ENCODE measurements at places on chromosomes 5 and 9.

- no peak for DNase-seq
Measured at GRCh38 chr5:11385901-11386293, 518.3 kb downstream of the CTNND2 start.

DNA sequence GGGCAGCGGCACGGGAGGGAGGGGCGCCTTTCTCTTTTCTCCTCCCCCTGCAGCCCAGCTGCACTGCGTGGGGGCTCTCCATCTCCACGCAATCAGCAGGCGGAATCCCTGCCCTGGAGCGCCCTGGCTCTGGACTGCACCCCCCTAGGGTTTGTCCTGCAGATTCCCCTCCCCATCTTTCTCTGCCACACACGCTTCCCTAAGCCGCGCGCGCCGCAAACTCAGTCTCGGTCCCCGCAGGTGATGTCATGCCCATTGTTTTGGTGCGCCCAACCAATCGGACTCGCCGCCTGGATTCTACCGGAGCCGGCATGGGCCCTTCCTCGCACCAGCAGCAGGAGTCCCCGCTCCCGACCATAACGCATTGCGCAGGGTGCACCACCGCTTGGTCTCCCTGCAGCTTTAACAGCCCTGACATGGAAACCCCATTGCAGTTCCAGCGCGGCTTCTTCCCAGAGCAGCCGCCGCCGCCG, at the start of gene KCNN2:
KCNN2 (plus strand) TSS at position 347 of the 473 bp plus-strand sequence; CDS start at position 417, 70 bp downstream.
- DNase-seq, result peak; percentile 93

DNA sequence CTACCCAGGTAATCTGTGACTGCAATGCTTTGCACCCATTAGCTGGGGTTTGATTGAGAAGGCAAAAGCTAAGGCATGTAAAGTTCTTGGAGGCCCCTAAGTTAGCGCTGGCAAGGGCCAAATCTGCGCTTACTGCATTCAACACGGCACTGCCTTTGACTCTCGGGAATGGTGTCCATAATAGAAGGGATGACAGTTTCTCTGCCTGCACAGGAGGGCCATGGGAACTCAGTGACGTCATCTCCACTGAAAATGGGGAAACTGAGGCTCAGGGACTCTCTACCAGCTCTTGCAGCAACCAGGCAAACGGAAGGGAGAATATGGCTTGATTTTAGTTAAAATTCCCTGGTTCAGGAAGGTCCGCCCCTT, 487 bp downstream of the SPATA24 start:
- DNase-seq, result no peak

DNA sequence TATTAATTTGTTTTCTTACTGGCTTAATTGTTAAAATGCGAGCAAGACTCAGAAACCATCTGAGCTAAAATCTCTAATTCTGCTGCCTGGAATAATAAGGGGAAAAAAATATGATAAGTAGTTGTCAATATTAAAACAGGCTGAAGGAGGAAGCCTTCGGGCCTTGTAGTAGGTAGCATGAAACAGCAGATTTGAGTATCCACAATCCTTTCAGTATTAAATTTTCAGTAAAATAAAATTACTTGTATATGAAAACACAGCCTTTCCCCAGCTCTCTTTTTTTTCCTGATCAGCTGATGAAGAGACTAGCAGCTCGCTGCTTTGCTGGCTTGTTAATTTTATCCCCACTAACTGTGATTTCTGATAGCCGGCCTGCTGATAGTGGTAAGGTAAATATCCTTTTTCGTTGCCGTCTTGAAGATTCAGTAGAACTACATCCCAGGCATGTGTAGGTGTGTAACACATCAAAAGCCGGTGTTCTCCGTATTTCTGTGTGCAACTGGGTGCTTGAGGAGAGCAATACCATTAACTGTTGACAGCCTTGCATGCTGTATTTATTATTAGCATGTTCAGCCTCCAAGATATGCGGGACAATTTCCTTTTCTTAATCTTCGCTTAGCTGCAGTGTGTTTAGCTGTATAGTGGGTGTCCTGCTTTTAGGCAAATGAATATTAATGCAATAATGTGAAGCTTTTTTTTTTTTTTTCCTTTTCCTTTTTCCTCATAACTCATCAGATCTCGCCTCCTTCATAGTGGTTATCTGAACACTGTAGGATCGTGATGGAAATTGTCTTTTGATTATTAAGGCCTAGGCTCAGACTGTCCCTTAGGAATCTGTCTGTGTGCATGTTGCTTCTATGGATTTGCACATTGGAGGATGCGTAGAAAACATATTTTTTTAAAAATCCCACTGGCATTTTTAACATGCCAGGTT, 144.6 kb downstream of the SMARCA2 start:
- no peak for DNase-seq

DNA sequence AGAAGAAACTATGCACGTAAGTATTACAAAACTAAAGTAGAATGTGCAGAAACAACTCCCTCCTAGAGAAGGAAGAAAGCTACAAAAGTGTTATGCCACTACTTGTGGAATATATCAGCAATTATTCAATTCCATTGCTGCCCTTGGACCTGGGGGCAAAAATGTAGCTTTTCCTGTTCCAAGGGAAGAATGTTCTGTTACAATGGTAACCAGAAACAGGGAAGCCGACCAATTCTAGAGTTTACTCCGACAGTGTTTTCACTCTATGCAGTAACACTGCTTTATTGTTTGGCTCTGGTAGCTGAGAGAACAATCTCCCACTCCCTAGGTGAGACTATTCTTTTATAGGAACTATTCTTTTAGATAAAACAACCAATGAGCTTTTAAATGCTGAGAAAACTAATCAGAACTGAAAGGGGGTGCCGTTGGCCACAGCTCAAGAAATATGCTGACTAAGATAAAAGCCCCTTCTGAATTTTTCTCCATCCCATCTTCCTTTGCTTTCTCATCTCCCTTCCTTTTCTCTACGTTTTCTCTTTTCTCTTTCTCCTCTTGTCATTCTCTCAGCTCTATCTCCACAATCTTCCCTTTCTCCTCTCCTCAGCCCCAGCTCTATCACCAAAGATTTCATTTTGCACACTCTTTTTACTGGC, 54.1 kb downstream of the SLC1A3 start:
- DNase-seq, result no peak

- DNase-seq, result peak; percentile 90
Measured at GRCh38 chr9:131677444-131678180, 62.3 kb downstream of the RAPGEF1 start.

DNA sequence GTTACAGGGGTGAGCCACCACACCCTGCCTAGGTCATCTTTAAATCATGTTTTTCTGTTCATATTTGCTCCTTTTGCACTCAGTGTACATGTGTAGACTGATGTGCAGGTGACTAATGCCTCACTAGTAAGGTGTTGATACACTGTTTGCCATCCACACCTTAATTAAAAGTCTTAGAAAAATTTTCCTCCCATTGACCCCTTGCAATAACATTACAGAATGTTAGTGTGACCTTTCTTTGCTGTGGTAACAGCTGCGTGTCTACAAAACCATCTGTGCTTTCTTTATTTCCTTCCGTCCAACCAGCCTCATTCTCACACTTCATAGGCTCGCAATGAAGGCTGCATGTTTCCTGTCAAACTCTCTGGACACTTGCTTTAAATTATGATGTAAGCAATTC, 6.6 kb upstream of the CEMIP2 start:
- DNase-seq, result no peak

DNA sequence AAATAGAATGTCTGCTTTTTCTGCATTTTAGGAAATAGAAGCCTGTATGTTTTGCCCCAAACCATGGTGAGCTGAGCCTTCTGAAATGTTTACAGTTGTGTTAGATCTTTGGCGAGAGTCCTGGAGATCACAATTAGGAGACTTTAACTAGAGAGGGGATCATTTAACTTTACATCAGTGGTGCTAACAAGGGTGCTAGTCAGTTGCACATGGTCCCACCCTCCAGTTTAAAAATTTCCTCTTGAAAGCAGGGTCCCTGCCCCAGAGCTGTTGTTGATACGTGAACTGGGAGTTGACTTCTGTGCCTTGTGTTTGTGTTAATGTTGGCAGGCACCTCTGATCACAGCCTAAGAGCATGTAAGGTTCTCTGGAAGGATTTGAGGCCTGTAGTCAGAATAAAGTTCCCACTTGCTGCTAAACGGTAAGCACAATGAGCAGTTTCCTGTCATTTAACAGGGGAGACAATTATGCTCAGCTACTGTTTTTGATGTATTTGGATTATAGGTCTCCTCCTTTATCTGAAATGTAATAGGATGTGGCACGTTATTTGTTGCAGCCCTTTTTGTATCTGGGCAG, 43.7 kb downstream of the RASGRF2 start:
- no peak for DNase-seq

GRCh38 chr5:55853041-55853670, 2.0 kb downstream of the IL31RA start:
- no peak for DNase-seq

- DNase-seq, result no peak
Measured at GRCh38 chr5:57818397-57818796, 335.8 kb upstream of the ACTBL2 start.

DNA sequence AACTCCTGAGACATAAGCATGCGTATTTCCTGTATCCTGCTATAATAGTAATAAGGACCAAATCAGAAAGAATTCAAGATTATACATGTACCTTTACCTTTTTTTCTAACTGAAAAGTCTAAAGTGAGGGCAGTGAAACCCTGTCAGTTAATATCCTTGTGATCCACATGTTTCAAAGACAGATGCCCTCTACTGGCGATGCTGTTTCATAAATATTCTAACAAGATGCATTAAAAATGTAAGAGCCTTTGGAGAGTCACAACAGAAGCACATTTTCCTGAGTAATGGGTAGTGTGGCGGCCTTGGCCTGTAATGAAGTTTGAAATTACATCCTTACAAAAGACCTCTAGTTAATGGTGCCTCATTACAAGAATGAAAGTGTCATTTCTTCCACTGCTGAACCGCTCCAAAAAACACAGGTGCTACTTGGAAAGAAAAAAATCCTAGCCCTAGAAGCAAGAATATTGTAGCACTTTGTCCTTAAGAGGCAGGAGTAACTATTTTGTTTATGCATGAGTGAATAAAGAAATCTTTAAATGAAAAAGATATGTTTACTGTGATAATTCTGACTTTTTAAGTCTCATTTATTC, 232.6 kb downstream of the EPB41L4A start:
- DNase-seq, result peak; percentile 47

- DNase-seq, result peak; percentile 17
Measured at GRCh38 chr5:147098233-147098790, 136.5 kb upstream of the STK32A start.

DNA sequence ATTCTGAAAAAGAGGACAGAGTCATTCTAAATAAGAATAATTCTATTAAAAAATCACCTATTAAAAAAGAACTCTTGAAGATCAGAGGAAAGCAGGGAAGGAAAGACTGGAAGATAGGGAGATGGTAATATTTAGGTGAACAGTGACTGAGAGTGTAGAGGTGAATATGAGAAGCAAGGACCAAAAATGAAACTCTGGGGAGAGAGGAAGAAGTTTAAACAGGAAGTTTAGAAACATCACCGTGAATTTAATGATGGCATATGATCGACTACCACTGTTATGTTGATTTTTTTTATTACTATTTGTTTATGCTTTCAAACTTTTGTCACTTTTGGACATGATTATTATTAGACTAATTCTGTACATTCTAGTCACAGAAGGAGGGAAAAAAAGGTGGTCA, 1.7 kb upstream of the SPINK6 start:
- no peak for DNase-seq

GRCh38 chr5:88487066-88487465, 218.4 kb upstream of the TMEM161B start:
- DNase-seq, result no peak

DNA sequence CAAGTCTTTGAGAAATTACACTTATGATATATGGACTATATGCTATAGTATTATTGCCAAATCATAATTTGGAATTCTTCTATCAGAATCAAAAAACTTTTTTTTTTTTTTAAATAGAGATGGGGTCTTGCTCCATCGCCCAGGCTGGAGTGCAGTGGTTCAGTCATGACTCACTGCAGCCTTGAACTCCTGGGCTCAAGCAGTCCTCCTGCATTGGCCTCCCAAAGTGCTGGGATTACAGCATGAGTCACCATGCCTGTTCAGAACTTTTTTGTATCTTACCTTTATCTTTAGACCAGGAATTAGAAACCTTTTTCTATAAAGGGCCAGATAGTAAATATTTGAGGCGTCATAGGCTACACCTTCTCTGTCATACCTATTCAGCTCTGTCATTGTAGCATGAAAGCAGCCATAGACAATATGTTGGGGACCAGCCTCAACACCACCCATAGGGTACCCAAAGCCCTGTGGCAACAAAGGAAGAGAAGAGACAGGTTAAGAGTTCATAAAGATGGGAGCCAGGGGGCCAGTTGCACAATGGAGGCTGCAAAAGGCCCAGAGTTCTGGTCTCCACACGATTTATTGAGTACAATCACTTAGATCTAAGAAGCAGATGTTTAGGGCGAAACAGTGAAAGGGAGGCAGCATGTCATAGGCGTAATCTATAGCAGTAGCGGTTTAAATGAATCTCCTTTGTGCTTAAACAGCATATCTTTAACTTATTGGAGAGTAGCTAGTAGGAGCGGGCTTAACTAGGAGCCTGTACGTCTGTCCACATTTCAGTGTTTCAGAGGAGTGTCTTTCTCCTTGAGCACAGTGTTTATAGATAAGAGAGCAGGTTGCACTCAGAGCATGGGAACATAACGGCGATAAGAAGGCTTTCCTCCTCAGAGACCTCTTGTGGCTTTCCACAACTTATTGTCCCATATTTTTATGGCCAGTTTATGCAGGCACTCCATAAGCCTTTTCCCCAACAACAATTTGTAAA, 12.5 kb downstream of the ECM2 start:
- no peak for DNase-seq

DNA sequence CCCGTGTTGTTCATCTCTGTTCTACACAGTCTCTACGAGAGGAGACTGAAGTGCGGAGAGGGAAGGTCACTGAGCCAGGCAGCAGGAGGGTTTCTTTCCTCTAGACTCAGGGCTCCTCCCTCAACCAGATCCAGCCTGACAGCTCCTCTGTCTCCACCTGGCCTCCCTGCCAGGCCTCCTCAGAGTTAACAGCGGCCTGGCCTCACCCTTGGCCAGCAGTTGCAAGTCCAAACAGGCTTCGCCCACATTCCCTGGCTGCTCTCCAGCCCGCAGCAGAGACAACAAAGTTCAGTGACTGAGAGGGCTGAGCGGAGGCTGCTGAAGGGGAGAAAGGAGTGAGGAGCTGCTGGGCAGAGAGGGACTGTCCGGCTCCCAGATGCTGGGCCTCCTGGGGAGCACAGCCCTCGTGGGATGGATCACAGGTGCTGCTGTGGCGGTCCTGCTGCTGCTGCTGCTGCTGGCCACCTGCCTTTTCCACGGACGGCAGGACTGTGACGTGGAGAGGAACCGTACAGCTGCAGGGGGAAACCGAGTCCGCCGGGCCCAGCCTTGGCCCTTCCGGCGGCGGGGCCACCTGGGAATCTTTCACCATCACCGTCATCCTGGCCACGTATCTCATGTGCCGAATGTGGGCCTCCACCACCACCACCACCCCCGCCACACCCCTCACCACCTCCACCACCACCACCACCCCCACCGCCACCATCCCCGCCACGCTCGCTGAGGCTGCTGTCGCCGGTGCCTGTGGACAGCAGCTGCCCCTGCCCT, at the start of gene HRCT1:
HRCT1 (plus strand) TSS at position 291 of the 768 bp plus-strand sequence; CDS start at position 377, 86 bp downstream.
- no peak for DNase-seq

GRCh38 chr9:135251331-135251761, 163.9 kb downstream of the OLFM1 start:
- no peak for DNase-seq

All from kidney capillary endothelial cell (primary cell).